ENCODE measurements at places on chromosomes 7 and 10.
A peak's percentile ranks its signal among the peaks of the same experiment; 100 is the strongest.

- DNase-seq, result no peak
Observed at GRCh38 chr10:29728541-29729049, 93.8 kb upstream of the SVIL start.

DNA sequence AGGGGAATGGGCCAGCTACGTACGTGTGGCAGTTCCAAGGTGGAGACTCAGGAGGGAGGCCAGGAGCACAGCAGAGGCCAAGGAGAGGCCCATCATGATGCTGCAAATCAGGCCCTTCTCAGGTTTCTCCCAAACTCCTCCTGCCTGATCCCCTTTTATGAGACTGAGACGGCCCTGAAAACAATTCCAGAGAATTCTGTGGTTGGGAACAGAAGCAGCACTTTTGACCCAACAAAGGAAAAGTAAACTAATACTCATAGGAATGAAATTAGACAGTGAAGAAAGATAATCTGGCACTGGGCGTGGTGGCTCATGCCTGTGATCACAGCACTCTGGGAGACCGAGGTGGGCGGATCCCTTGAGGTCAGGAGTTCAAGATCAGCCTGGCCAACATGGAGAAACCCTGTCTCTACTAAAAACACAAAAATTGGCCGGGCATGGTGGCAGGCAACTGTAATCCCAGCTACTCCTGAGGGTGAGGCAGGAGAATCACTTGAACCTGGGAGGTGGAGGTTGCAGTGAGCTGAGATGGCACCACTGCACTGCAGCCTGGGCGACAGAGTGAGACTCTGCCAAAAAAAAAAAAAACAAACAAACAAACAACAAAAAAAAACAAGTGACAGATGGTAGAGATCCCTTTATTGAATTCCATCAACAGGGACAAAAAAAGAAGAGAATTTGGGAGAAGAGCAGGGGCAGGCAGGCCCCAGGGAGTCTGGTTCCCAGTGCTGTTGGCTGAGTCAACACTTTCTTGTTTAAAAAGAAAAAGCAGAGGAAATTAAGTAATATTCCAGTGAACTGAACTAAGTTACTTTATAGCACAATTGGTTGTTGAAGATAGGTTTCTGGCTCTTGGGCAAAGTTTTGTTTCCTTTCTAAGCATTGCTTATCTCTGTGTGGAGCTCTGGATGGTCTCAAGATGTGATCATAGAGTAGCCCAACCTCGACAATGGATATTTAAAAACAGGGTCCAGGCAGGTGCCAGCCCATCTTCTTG, at the start of gene CCL26:
TSS of gene CCL26 (minus strand) at position 131 of the 997 bp plus-strand sequence. CDS start at position 96, 35 bp downstream.
- DNase-seq, result no peak

DNA sequence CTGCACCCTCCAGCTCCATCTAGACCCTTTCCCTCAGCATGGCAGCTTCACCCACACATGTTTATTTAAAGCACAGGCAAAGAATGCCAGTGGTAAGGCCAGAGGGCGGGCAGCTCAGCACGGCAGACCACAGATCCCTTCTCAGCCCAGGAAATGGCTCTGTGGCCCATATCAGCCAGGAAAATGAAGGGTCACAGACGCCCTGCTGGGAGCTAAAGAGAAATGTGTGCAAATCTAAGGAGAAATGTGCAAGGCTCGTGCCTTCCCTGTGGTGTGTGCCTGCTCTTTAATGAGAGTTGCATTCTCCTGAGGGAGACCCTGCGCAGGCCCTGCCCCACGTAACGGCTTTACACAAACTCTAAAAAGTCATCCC, 23.0 kb downstream of the PTPRN2 start:
- DNase-seq, result no peak

DNA sequence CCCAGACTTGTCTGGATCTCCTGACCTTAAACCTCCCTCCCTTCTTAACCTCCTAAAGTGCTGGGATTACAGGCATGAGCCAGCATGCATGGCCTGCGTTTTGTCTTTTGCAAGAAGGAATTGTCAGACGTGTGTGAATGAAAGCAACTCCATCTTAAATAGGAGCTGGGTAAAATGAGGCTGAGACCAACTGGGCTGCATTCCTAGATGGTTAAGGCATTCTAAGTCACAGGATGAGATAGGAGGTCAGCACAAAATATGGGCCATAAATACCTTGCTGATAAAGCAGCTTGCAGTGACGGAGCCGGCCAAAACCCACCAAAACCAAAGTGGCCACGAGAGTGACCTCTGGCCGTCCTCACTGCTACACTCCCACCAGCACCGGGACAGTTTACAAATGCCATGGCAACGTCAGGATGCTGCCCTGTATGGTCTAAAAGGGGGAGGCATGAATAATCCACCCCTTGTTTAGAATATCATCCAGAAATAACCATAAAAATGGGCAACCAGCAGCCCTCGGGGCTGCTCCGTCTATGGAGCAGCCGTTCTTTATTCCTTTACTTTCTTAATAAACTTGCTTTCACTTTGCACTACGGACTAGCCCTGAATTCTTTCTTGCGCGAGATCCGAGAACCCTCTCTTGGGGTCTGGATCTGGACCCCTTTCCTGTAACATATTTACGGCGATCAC, 41.2 kb upstream of the SDK1 start:
- no peak for DNase-seq

GRCh38 chr10:123869020-123869414, 22.6 kb downstream of the CPXM2 start:
- no peak for DNase-seq

- DNase-seq, result no peak
Observed at GRCh38 chr10:96588616-96589419, 2.0 kb upstream of the TM9SF3 start.

- DNase-seq, result no peak
Observed at GRCh38 chr10:114683593-114683992, 25.5 kb upstream of the ABLIM1 start.

DNA sequence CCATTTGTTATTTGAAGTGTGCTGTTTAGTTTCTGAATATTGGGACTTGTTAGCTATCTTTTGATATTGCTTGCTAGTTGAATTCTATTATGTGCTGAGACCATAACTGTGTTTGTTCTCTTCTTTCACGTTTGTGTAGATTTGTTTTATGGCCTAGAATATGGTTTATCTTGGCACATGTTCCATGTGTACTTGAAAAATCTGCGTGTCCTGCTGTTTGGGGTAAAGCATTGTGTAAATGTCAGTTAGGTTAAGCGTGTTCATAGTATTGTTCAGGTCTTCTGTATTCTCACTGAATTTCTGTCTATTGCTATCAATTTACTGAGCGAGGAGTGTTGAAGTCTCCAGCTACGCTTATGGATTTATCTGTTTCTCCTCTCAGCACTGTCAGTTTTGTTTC, 19.4 kb downstream of the MMP21 start:
- peak; percentile 24 for DNase-seq

DNA sequence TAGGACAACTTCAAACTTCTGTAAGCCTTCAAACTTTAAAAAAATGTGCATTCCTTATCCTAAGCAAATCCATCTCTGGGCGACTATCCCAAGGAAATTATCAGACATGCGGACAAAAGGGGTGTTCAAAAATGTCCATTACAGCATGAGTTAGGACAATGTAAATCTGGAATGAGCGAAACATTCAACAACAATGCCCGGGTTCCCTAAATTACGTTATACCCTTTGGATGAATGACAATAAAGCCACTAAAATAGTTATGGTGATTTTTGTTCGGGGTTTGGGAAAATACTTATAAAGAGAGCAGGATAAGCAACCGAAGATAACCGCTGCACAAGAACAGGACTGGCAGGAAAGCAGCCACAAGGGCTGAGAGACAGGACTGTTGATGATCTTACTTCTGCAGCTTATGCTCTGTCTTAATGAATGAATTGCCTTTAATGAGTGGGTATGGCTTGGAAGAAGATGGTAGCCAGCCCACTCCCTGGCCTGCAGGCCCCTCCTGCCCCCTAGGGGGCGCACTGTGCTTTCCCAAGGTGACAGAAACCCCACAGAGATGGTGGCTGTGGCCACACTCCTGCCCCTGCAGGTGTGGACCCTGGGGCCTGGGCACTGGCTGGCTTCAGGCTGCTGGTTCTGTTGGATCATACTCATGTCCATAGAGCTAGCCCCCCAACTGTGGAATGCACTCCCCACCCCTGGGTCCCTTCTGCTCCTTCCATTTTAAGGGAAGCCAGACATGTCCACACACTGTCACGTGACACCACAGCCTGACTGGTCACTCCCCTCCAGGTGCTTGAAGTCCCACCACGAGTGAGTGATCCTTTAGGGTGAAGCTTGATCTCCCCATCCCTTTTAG, 45.0 kb downstream of the ZCCHC24 start:
- DNase-seq, result no peak

DNA sequence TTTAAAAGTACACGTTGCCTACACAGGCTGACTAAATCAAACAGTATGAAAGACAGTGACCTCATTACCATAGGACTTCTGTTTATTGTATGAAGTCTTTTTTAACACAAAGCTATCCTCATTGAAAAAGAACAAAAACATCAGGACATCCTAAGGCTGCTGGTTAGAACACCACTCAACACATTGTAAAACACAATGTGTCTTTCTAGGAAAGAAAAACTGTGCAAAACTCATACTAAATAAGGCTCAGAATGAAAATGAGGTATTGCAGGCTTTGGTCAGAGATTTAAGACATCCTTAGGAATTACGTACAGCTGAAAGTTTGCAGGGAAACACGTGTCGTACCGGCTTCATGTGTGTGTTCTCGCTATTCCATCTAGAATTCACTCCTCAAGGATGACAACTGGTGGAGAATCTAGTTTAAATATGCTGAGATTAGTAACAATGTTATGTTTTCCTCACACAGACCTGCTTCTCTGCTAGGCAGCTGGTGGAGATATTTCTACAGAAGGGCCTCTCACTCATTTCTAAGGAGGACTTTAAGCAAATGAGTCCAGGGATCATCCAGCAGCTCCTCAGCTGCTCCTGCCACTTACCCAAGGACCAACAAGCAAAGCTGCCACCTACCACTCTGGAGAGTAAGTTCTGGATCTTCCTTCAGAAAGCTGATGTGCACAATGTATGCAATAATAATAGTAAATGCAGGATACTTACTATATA, 29.3 kb downstream of the SLC39A12 start:
- no peak for DNase-seq

- DNase-seq, result no peak
Observed at GRCh38 chr10:36592964-36593363, 532.4 kb upstream of the ANKRD30A start.

- DNase-seq, result no peak
Observed at GRCh38 chr10:107971411-107971810, 806.9 kb upstream of the SORCS1 start.

GRCh38 chr10:48251525-48252353, 22.8 kb downstream of the FRMPD2 start:
- DNase-seq, result peak; percentile 72

DNA sequence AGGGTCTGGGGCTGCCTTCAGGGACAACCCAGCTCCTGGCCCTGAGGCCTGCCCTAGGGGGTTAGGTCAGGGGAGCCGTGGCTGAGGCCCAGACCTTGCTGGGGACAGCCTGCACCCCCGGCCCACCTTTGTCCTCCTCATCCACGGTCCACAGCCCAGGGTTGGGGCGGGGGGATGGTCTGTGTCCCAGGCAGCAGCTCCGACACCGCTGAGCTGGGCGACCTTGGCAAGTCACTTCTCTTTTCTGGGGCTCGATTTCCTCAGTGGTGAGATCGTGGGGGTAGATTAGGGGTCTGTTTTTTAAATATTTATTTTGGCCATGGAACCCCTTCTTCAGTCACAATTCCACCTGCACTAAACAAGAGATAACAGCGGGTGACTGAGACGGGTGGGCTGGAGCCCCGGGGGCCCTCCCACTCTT, 30.9 kb downstream of the DNAJB12 start:
- DNase-seq, result no peak

DNA sequence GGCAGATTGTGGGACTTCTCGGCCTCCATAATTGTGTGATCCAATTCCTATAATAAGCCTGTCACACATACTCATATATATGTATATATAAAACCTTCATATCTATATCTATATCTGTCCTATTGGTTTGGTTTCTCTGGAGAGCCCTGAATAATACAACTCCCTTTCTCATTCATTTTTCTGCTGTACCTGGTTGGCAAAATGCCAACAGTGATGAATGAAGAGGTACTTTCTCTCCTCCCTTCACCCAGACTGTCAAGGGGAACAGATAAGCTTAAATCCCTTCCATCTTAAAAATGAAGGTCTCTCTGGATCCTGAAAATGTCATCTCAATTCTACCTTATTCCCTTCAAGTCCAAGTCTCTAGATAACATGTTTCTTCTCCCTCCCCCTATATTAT, 60.3 kb upstream of the FOXP2 start:
- peak; percentile 58 for DNase-seq

GRCh38 chr7:69912846-69913245, 314.6 kb downstream of the AUTS2 start:
- DNase-seq, result no peak

- no peak for DNase-seq
Observed at GRCh38 chr10:45243261-45243660, 72.1 kb downstream of the OR13A1 start.

DNA sequence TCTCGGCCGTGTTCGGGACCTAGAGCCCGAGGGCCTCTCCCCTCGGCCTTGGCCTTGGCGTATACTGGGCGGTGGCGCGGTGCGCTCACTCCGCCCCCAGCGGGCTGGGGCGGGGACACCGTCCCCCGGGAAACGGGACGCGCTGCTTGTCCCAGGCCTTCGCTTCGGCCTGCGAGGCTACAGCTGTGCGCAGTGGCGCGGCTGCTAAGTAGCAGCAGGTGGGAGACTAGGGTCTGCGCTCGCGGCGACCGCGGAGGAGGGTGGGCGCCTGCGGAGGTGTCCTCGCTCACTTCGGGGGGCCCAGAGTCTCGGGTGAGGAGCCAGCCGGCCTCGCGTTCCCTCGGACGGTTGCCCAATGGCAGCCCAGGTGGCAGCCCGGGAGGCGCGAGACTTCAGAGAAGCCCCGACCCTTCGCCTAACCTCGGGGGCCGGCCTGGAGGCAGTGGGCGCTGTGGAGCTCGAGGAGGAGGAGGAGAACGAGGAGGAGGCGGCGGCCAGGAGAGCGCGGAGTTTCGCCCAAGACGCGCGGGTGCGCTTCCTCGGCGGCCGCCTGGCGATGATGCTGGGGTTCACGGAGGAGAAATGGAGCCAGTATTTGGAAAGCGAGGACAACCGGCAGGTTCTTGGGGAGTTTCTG, at the start of gene DNAH11:
TSS of gene DNAH11 (plus strand) at position 149 of the 637 bp plus-strand sequence. CDS start at position 356, 207 bp downstream.
- peak; percentile 67 for DNase-seq

GRCh38 chr10:20623546-20623945, 273.6 kb downstream of the NEBL start:
- no peak for DNase-seq

Data from NCI-H345 (cell line).